ENCODE measurements at places on chromosomes 3 and 15. TPM values are rescaled to one million over a fixed set of nuclear protein-coding genes. Genes with fewer than 3 reads are reported as not detected.

Gene SPINT1
- not detected for total RNA-seq

Gene SLC12A8
- 3.7 TPM for total RNA-seq

Gene KCNMB3
- total RNA-seq: 1.6 TPM

Gene MORC1
- total RNA-seq: not detected

Gene DCBLD2
- total RNA-seq: 56.6 TPM

Gene XCR1
- not detected for total RNA-seq

Gene CDHR4
- total RNA-seq: not detected

Gene DAZL
- total RNA-seq: not detected
